ENCODE measurements at places on chromosomes 5 and 9. TPM values are rescaled to one million over a fixed set of nuclear protein-coding genes. Genes with fewer than 3 reads are reported as not detected.
A peak's percentile ranks its signal among the peaks of the same experiment; 100 is the strongest.

ORM1 gene
- not detected for total RNA-seq

IPPK gene
- total RNA-seq = 9.4 TPM

PRKAA1 gene
- 110 TPM for total RNA-seq

GRCh38 chr5:998246-999031 lies 10.2 kb upstream of the NKD2 start:
- DNase-seq = peak; percentile 77

- DNase-seq = peak; percentile 88
Measured at GRCh38 chr5:154197801-154198491, 7.4 kb downstream of the GALNT10 start.

DNA sequence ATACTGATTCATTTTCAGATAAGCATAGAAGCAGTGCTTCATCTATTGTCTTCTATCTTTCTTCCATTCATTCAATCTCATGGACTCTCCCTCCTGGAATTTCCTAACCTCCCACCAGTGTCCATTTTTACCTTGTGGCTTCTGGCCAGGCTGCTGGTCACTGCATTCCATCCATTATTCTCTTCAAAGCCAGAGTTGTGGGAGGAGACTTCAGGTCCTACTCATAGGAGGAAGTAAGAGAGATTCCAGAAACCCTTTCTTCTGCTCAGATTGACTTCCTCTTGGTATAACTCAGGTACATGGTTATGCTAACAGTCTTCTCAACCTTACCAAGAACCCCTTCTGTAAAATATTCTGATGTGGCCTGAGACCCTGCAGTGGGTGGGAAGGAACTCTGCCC lies 153.3 kb upstream of the SLC12A2 start:
- DNase-seq = no peak

DNA sequence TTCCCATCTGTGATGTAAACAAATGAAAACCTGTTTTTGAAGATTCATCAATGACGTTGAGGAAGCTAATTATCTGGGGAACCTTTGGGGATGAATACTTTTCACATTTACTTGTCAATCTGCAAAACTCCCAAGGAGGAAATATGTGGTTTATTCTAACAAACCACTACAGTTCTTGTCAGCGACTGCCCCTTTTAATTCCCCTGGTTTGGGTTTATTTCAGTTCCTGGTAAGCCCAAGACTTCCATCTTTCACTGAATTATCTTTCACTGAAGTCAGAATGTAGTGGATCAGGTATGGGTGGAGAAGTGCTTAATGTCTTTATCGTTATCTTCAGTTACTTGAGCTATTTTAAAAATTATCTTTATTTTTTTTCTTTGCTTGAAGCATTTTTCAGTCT lies 40.2 kb downstream of the TLR4 start:
- DNase-seq = peak; percentile 50

- peak; percentile 91 for DNase-seq
Measured at GRCh38 chr5:138543730-138544104, 681 bp upstream of the ETF1 start.

DNA sequence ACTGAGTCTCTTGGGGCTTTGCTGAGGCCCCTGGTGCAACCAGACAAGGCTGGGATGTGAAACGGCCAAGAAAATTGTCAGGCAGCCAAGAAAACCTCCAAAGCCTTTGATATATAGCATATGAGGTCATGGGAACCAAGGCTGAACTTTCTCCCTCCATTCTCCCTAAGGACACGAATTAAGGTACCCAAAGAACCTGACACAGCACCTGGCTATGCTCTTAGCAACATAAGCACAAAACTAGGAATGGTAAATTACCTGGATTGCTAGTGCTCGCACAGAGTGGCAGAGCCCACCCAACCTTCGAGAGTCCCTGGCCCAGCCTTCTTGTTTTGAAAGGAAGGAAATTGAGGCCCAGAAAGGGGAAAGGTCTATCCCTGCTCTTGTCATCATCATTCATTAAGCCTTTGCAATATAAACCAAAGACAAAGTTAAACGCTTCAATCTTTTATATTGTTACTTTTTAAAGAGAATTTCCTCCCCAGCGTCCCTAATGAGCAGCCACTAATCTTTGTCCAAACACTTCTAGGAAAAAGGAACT lies 220.0 kb upstream of the NR4A3 start:
- DNase-seq = no peak

GRCh38 chr5:68306361-68307014 lies 90.9 kb downstream of the PIK3R1 start:
- no peak for DNase-seq

GRCh38 chr5:142016556-142016955 lies 3.7 kb upstream of the GNPDA1 start:
- no peak for DNase-seq

Measured in osteoblast (primary cell).